ENCODE measurements at places on chromosomes 4 and X.

DNA sequence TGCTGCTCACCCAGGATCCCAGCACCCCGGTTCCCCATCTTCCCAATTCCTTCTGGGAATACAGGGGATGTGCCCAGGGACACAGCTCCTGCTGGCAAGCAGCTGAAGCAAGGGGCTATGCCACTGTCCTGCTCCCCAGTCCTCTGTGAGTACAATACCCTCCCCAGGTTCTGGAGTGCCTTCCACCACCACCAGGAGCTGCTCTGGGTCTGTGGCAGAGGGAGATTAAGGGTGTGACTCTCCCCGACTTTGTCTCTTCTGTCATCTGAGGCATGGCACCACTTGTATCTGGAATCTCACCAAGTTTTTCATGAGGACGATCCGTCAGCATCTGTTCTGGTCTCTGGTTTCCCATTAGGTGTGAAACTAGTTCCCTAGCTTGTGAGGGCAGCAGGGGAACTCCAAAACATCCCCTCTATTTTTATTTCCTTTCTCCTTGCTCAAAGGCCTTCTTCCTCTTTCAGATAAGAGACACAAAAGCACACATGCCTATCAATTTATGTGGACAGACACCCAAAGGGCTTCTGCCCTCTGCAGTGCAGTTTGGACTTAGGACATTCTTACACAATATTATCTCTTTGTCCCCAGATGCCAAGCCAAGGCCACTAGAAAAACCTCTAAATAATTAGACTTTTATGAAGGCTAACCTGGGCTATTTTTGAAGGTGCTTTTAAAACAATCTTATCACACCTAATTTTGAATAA lies 26.8 kb downstream of the MGST2 start:
- no peak for DNase-seq

DNA sequence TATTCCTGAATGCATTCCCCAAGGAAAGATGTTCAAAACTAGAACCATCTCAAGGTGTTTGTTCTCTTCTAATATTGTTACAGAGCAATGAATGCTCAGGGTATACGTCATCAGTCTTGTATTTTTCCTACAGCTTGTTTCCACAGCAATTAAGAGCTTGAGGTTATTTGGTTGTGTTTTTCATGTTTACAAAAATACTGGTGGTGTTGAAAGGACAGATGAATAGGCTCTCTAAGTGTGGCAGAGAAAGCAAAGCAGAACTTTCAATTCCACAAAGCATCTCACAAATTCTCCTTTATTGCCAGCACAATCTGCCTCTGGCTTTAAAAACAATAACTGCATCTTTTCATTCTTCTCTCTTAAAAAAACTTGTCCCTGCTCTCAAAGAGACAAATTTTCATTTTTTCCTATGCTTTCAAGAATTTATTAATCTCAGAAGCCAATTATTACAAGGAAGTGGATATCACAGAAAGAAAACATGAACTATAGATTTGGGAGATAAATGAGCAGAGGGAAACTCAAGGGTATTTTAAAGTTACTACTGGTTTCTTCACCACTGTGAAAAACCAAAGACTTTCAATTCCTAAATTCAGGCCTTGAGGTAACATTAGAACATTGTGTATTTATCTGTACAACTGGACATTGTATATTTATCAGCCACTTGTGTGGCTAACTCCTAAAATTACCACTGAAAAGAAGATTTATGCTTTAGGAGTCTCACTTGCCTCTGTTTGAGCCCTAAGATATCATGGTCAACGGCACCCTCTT lies 49.2 kb downstream of the DDX53 start:
- no peak for DNase-seq

DNA sequence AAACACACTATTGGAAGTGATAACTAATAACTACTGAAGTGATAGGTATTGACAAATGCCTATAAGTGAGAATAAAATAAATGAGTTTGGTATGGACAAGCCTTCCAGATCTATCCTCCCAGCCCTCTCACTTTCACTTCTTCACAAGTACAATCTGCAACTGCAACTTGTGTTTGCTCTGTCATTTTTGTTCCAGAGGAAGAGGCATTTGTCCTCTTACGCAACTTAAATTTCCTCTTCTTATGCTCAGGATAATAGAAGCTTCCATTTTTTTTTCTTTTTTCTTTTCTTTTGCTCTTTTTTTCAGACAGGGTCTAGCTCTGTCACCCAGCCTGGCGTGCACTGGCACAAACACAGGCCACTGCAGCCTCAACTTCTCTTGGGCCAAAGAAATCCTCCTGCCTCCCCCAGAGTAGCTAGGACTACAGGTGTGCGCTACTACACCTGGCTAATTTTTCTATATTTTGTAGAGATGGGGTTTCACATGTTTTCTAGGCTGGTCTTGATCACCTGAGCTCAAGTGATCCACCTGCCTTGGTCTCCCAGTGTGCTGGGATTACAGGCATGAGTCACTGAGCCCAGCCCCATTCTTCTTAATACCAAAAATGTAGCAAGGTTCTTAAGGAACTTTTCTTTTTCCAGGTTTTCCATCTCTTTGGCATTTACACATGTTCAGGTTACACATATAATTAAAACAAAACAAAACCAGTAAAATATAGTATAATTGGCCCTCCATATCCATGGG lies 73.1 kb downstream of the PDGFC start:
- DNase-seq = no peak

DNA sequence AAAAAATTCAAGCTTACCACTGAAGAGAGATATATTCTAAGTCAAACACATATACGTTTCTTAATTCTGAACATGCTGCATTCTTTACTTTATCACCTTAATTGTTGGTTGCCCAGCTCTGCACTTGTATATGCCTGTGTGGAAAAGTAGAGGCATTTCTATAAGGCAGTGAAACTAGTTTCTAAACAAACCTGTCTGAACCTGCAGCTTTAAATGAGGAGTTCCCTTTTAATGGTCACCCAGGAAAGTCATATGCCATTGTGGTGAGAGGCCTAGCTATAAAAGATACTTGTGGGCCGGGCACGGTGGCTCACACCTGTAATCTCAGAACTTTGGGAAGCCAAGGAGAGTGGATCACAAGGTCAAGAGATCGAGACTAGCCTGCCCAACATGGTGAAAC lies 147.4 kb upstream of the RXFP1 start:
- no peak for DNase-seq

DNA sequence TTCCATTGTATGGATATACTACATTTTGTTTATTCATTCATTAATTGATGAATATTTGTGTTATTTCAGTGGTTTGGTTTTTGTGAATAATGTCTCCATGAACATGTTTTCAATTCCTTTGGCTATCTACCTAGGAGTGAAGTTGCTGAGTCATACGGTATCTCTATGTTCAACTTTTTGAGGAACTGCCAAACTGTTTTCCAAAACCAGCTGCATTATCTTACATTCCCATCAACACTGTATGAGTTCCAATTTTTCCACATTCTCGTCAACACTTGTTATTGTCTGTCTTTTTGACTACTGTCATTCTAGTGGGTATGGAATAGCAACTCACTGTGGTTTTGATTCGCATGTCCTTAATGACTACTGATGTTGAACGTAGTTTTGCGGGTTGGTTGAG lies 388.6 kb upstream of the MAGEB2 start:
- no peak for DNase-seq

DNA sequence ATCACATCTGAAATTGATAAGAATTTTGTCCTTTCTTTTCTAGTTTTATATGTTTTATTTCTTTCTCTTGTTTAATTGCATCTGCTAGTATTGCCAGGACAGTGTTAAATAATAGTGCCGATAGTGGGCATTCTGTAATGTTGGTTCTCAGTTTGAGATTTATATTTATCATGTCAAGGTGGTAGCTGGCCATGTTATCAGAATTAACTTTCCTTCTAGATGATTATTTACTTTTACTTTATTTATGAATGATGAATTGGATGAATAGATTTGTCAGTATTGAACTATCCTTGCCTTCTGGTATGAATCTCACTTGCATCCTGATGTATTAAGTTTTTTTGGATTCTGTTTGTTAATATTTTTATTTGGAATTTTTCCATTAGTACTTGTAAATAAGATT lies 42.7 kb downstream of the METAP1 start:
- no peak for DNase-seq

GRCh38 chr4:56732301-56732700 lies 51.2 kb upstream of the HOPX start:
- no peak for DNase-seq

DNA sequence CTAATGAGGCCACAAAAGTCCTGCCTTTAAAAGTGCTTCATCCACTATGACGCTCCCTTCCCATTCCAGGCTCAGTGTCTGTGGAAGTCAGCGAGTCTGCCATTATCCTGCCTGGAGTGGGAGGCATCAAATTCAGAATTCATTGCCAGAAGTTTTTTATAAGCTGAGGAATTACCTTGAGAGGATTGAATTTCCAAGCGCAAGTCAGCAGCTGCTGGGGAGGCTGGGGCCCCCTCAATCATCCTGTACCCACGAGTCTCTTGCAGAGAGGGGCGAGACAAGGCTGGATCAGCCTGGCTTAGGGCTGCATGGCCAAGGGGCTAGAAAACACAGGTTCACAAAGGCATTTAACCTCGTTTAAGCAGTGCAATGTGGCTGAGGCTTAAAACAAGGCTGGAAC lies 170.5 kb upstream of the NOCT start:
- no peak for DNase-seq

DNA sequence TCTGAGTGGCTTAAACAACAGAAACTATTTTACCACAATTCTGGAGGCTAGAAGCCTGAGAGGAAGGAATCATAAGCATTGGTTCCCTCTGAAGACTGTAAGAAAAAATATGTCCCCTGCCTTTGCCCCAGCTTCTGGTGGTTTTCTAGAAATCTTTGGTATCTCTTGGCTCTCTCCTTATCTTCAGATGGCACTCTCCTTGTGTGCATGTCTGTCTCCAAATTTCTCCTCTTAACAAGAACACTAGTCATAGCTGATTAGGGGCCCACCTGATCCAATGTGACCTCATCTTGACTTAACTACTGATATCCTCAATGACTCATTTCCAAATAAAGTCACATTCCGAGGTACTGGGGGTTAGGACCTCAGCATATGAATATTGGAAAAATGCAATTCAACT lies 635.0 kb upstream of the NR3C2 start:
- DNase-seq = no peak

DNA sequence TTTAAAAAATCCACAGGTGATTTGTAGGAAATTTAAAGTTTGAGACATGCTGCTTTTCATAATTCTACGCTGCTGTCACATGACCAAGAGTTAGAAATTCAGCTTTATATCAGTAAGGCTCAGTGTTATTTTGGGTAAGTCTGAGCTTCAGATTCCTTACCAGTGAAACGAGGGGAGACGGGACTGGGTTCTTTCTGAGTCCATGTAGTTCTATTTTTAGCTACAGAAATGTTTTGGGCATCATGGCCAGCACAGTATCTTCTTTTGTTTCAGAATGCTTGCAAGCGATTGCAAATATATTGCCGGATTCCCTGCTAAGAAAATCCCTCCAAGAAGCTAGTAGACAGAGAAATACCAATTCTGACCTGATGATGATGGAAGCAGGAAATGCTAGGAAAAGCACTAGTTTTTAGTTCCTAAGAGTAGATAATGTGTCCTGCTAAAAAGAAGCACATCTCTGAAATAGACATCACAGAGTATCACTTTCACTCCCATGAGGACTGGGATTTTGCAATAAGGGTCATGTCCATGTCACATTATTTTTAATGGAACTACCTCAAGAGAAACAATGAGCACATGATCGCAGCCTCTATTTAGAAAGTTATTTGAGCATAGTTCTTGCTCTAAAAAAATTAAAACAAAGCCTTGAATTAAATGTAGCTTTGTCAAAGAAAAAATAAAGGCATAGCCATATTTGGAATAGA lies 10.9 kb downstream of the ATP1B4 start:
- no peak for DNase-seq

- no peak for DNase-seq
Observed at GRCh38 chr4:62407534-62407933, 1207.4 kb downstream of the ADGRL3 start.

DNA sequence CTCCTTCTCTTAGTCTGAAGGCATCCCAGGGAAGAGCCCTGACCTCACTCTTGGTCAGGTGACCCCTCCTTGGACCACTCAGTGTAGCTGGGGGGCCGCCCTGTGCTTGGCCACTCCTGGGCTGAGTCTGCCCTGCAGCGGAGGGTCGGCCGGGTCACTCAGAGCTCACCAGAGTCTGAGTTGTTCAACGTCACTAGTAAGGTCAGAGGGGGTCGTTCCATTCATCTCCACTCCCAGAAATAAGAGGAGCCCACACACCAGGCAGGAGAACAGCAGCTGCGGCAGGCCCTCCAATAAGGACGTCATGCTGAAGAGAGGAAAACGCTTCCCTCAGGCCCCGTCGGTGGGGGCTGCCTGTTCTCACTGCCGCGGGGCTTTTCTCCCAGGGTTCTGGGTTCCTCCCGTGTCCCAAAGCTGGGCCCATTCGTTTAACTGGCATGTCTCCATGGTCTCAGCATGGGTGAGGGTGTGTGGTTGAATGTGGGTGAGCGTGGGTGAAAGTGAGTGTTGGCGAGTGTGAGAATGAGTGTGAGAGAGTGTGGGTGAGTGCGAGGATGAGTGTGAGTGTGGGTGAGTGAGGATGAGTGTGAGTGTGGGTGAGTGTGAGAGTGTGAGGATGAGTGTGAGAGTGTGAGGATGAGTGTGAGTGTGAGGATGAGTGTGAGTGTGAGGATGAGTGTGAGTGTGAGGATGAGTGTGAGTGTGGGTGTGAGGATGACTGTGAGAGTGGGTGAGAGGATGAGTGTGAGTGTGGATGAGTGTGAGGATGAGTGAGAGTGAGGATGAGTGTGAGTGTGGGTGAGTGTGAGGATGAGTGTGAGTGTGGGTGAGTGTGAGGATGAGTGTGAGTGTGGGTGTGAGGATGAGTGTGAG lies 47.7 kb downstream of the ING2 start:
- DNase-seq = no peak

- no peak for DNase-seq
Observed at GRCh38 chr4:85909851-85910250, 434.9 kb downstream of the ARHGAP24 start.

GRCh38 chr4:2321279-2322196 lies 59.6 kb upstream of the MXD4 start:
- DNase-seq = no peak

DNA sequence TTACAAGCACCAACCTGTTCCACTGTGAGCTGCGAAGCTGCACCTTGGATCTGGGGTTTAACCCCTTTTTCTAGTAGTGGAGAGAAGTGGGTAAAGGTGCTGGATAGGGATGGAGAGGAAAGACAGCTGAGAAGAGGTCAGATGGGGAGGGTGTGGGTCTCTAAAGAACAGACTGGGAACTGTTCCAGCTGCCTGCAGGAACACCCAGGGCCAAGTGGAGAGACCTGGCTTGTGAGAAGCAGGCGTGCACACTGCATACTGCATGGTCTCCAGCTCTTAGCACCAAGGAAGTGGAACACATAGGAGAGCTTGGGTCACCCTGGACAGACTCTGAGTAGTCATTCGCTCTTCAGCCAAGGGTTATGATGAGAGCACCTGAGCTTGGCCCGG lies 16.1 kb downstream of the BCOR start:
- no peak for DNase-seq

DNA sequence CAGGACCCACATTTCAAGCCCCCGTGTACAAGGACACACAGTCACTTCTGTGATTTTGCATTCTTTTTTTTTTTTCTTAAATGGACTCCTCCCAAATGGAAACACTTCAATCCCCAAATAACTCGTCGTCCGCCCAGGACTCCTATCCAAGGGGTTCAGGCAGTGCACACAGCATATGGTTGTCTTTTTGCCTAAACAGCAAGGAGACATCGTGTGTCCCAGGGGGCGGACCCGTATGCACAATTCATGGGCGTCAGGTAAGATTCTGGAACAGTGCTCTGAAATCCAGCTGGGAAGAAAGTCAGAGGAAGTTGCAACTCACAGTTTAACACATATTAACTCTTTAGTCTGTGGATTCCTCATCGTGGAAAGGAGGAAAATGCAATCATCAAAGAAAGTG lies 231.3 kb downstream of the SHOX start:
- no peak for DNase-seq

- no peak for DNase-seq
Observed at GRCh38 chrX:41781500-41781899, 57.5 kb downstream of the GPR82 start.
